ENCODE measurements at places on chromosomes 16 and 17.

GRCh38 chr16:27638833-27639560 lies 89.1 kb downstream of the KATNIP start:
- DNase-seq: no peak

DNA sequence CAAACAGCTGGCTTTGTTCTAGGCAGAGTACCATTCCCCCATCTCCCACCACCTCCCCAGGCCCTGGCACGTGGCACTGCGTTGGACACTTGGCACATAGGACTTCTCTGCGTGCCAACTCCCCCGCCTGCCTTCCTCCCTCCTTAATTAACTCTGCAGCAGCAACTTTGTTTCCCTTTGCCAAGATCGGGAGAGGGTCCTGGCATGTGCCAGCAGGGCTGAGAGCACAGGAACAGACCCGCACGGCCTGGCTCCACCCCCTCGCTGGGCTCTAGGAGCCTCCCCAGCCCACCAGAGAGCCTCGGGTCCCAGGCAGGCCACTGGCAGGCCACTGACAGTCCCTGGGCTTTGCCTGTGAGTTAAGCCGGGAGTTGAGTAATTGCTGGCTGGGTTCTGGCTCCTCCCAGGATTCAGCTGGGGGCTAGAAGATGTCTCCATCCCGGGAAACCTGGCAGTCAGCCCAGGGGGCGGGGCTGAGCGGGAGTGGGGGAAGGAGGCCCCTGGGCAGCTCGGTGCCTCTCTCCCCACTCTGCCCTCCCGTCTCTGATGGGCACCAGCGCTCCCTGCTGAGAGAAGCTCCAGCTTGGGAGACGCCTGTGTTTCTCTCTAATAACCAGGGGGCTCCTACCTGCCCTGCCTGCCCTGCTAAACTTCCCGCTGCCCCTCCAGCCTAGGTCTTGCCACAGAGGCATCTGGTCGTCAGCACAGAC lies 224.0 kb upstream of the TNRC6C start:
- DNase-seq: no peak

GRCh38 chr16:88408561-88409142 lies 25.9 kb downstream of the ZNF469 start:
- no peak for DNase-seq

- DNase-seq: no peak
These were observed 585 bp downstream of the MT2A start for GRCh38 chr16:56608876-56609462.
